IMR-90 (cell line): ENCODE measurements at places on chromosomes 1 and 21. TPM values are rescaled to one million over a fixed set of nuclear protein-coding genes. Genes with fewer than 3 reads are reported as not detected.

DNA sequence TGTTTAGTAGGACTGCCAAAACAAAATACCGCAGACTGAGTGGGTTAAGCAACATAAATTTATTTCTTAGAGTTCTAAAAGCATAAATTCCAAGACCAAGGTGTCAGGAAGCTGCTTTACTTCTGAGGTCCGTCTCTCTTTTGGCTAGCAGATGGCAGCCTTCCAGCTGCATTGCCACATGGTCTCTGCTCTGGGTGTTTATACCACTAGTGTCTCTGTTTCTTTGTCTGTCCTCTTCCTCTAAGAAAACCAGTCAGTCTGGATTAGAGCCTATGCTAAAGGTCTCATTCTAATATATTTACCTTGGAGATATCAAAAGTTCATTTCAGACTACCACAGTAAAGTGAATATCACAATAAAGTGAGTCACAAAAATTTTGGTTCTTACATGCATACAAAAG is 519.8 kb downstream of the COL11A1 start:
- H3K4me1 ChIP-seq: no peaks in the 10 kb centered on the region
- no peak overlapping the region for H3K27ac ChIP-seq
- no peak overlapping the region for H3K4me3 ChIP-seq
- DNase-seq: no peak

- H3K4me1 ChIP-seq: no peaks in the 10 kb centered on the region
- DNase-seq: no peak
- H3K4me3 ChIP-seq: no peak overlapping the region
- H3K36me3 ChIP-seq: no peaks in the 10 kb centered on the region
- no peak overlapping the region for H3K27ac ChIP-seq
Observed at GRCh38 chr1:18653367-18653766, 22.7 kb downstream of the PAX7 start.

Gene CYP2J2
- polyA plus RNA-seq: 0.09 TPM in 1 of 2 replicates, not detected in the other

DNA sequence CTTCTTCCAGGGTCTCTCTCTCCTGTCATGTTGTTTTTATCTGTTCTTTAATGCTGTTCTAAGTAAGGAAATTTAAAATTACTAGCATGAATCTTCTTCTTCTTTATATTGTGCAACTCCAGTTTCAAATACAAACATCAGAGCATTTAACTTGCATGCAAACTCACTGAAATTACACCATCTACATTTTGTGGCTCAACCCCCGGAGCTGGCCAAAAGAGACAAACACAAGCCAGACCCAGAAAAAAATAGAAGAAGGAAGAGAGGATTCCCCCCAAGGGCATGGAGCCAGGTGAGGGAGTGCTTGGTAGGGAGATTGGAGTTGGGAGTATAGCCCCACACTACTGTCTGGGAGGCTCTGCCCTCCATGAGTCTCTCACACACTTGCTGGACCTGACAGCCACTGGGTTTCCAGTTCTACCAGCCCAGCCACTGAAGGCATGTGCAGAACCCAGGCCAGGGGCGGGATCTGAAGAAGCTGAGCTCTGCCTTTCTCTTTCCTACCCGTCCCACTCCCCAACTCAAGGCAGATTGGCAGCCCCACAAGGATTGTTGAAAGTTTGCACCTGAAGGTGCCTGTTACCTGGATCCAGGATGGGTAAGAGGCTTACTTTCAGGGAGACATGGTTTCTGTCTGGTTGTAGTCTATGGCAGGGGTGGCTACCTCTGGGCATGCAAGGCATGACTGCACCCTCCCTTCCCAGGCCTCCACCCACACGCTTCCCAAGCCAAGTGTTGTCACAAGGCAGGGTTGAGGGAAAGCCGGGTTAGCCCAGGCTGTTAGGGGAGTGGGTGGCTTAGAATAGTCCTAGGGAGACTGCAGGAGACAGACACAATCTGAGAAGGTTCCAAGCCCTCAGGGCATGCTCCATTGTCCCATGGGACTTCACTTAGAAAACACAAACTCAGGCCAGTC is 297.2 kb downstream of the TGFB2 start:
- DNase-seq: peak; percentile 61
- no peaks in the 10 kb centered on the region for H3K27me3 ChIP-seq
- H3K4me3 ChIP-seq: no peak overlapping the region
- no peaks in the 10 kb centered on the region for H3K36me3 ChIP-seq
- peak overlapping the region; percentile 82; the same call in 1 of the 2 replicates for H3K27ac ChIP-seq

Gene HSF2BP
- polyA plus RNA-seq: 0.63 and 0.87 TPM in 2 replicates

GRCh38 chr21:25997788-25998611 is 172.6 kb downstream of the APP start:
- H3K27me3 ChIP-seq: no peaks in the 10 kb centered on the region
- DNase-seq: no peak
- no peak overlapping the region for H3K27ac ChIP-seq
- no peak overlapping the region for H3K4me3 ChIP-seq
- H3K4me1 ChIP-seq: no peaks in the 10 kb centered on the region

- H3K27ac ChIP-seq: no peak overlapping the region
- H3K4me3 ChIP-seq: no peak overlapping the region
- peaks cover 12% of the 10 kb centered on the region for H3K4me1 ChIP-seq
- H3K36me3 ChIP-seq: no peaks in the 10 kb centered on the region
- DNase-seq: peak; percentile 55
Observed at GRCh38 chr21:42195378-42196031, 23.4 kb upstream of the ABCG1 start.

Gene TNNT2
- 1.2 TPM in 2 replicates for polyA plus RNA-seq

Gene MRPL37
- 36.5 and 42.8 TPM in 2 replicates for polyA plus RNA-seq

DNA sequence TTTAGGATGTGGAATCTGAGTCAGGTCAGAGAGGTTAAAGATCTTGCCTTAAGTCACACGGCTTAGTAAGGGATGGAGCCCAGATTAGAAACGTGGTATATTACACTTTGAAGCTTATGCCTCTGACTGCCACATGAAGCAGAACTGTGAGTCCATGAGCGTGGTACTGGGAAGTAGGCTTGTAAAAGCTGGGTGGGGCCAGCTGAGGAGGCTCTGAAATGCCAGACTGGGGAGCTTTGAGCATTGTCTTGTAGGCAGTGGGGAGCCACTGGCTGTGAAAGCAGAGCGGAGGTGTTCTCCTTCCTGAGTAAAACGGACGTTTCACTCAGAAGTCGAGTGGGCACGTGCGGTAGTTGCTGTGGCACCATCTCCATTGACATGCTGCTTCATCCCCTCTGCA is 72.6 kb upstream of the USP24 start:
- no peaks in the 10 kb centered on the region for H3K36me3 ChIP-seq
- no peak overlapping the region for H3K27ac ChIP-seq
- no peak overlapping the region for H3K4me3 ChIP-seq

Gene LCE6A
- polyA plus RNA-seq: not detected in 2 replicates

- H3K36me3 ChIP-seq: peaks cover 11% of the 10 kb centered on the region
- no peak overlapping the region for H3K4me3 ChIP-seq
- H3K27ac ChIP-seq: no peak overlapping the region
- no peaks in the 10 kb centered on the region for H3K27me3 ChIP-seq
- no peak for DNase-seq
- H3K4me1 ChIP-seq: peaks cover 18% of the 10 kb centered on the region
Observed at GRCh38 chr1:26791148-26791547, 3.4 kb downstream of the PIGV start.

Gene PROK1
- not detected in 2 replicates for polyA plus RNA-seq

Gene BMP8A
- polyA plus RNA-seq: not detected in 2 replicates

- H3K36me3 ChIP-seq: no peaks in the 10 kb centered on the region
- DNase-seq: no peak
- no peaks in the 10 kb centered on the region for H3K4me1 ChIP-seq
- H3K4me3 ChIP-seq: no peak overlapping the region
- H3K27me3 ChIP-seq: peaks cover 23% of the 10 kb centered on the region
Observed at GRCh38 chr1:159803956-159804689, 2.0 kb downstream of the FCRL6 start.

Gene ERRFI1
- 102 and 145 TPM in 2 replicates for polyA plus RNA-seq

GRCh38 chr1:186330758-186331157 is 44.3 kb downstream of the TPR start:
- H3K4me1 ChIP-seq: no peaks in the 10 kb centered on the region
- no peak for DNase-seq
- H3K36me3 ChIP-seq: peaks cover 44% of the 10 kb centered on the region
- no peak overlapping the region for H3K27ac ChIP-seq

GRCh38 chr1:94002046-94002787 is 93.0 kb upstream of the GCLM start:
- H3K36me3 ChIP-seq: no peaks in the 10 kb centered on the region
- no peak for DNase-seq
- no peaks in the 10 kb centered on the region for H3K27me3 ChIP-seq
- H3K27ac ChIP-seq: no peak overlapping the region
- no peak overlapping the region for H3K4me3 ChIP-seq

DNA sequence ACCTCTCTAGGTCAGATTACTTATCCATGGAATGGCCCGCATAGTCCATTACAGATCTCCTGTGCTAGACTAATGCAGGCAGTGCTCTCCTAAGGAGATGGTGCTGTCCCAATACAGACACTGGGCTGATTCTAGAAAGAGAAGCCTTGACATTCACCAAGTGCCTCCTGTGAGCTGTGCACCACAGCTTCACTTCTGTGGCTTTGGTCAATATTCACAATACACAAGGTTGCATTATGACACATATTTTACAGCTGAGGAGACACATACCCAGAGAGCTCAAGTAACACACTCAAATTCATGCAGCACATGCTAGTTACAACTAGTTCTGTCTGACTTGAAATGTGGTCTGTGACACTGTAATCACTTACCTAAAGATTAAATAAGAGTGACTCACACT is 59.4 kb upstream of the LRRC8B start:
- no peak overlapping the region for H3K4me3 ChIP-seq
- no peak for DNase-seq
- H3K4me1 ChIP-seq: no peaks in the 10 kb centered on the region
- no peaks in the 10 kb centered on the region; the same call in 1 of the 2 replicates for H3K27me3 ChIP-seq

DNA sequence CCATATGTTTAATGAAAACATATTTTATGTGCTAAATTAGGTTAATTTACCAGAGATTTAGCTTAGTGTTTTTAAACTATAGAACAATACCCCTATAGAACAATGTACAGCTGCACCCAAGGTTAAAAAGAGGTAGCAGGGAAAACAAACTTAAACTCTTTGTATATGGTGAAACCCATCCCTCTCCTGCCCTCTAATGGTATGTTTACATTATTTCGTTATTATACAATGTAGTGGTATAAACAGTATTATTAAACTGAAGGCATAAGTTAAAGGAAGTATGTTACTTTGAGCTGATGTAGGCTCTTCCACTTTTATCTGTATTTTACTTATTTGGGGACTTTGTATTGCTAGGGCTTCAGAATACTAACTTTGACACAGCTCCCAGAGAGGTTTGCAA is 16.7 kb upstream of the ZYG11A start:
- peaks cover 2% of the 10 kb centered on the region for H3K4me1 ChIP-seq
- H3K4me3 ChIP-seq: no peak overlapping the region
- peaks cover 6% of the 10 kb centered on the region for H3K36me3 ChIP-seq
- H3K27ac ChIP-seq: no peak overlapping the region
- H3K27me3 ChIP-seq: no peaks in the 10 kb centered on the region

GRCh38 chr21:38293765-38294164 is 37.0 kb downstream of the KCNJ15 start:
- H3K27me3 ChIP-seq: no peaks in the 10 kb centered on the region; the same call in 1 of the 2 replicates
- H3K4me1 ChIP-seq: peaks cover 20% of the 10 kb centered on the region
- H3K4me3 ChIP-seq: no peak overlapping the region
- H3K36me3 ChIP-seq: no peaks in the 10 kb centered on the region
- DNase-seq: no peak

Gene NBPF4
- not detected in 2 replicates for polyA plus RNA-seq

Gene CACHD1
- polyA plus RNA-seq: 2.5 and 2.9 TPM in 2 replicates

Gene AUNIP
- 2.2 and 2.4 TPM in 2 replicates for polyA plus RNA-seq

DNA sequence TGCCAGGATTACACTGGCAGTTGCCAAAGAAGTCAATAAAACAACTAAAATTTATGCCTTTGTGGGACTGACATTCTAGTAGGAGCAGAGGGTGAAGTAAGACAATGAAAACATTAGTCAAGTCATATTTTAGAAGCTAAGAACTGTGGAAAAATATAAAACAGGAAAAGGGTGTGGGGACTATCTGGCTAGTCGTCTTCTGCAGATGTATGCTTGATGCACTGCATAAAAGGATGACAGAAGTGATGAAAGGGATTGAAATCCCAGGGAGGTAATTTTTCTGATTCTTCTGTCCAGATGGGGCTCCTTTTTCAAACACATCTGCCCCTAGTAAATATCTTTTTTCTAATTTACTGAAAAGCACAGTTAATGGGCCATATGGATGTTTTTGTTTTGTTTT is 706.3 kb downstream of the ADGRL2 start:
- no peak overlapping the region for H3K27ac ChIP-seq
- DNase-seq: no peak
- H3K4me1 ChIP-seq: no peaks in the 10 kb centered on the region
- H3K27me3 ChIP-seq: no peaks in the 10 kb centered on the region
- H3K4me3 ChIP-seq: no peak overlapping the region

GRCh38 chr21:26795866-26796329 is 49.3 kb downstream of the ADAMTS1 start:
- peaks cover 15% of the 10 kb centered on the region for H3K4me1 ChIP-seq
- DNase-seq: peak; percentile 100
- H3K27ac ChIP-seq: peak overlapping the region; percentile 70
- H3K36me3 ChIP-seq: no peaks in the 10 kb centered on the region
- H3K27me3 ChIP-seq: no peaks in the 10 kb centered on the region
- no peak overlapping the region for H3K4me3 ChIP-seq

Gene C4BPA
- polyA plus RNA-seq: not detected in 2 replicates

GRCh38 chr21:16568661-16569060 is 838.9 kb downstream of the USP25 start:
- no peaks in the 10 kb centered on the region for H3K27me3 ChIP-seq
- H3K27ac ChIP-seq: no peak overlapping the region
- H3K4me1 ChIP-seq: peaks cover 10% of the 10 kb centered on the region
- no peak for DNase-seq
- no peaks in the 10 kb centered on the region for H3K36me3 ChIP-seq

Gene UBE2U
- polyA plus RNA-seq: not detected in 2 replicates

Gene UBE2J2
- polyA plus RNA-seq: 62.3 and 67.5 TPM in 2 replicates

Gene KRTAP21-2
- not detected in 2 replicates for polyA plus RNA-seq

- no peak for DNase-seq
- H3K4me3 ChIP-seq: no peak overlapping the region
- no peak overlapping the region for H3K27ac ChIP-seq
- peaks cover 20% of the 10 kb centered on the region for H3K4me1 ChIP-seq
Observed at GRCh38 chr21:45449658-45450422, 44.9 kb downstream of the COL18A1 start.

DNA sequence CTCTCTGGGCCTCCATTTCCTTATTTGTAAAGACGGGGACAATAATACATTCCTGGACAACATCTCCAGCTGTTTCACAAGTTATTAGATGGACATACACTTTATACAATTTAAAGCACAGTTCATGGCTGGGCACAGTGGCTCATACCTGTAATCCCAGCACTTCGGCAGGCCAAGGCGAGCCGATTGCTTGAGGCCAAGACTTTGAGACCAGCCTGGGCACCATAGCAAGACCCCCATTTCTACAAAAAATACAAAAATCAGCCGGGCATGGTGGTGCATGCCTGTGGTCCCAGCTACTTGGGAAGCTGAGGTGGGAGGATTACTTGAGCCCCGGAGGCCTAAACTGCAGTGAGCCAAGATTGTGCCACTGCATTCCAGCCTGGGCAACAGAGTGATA is 34.1 kb downstream of the IGSF21 start:
- H3K4me1 ChIP-seq: no peaks in the 10 kb centered on the region
- no peak overlapping the region for H3K4me3 ChIP-seq
- H3K27me3 ChIP-seq: no peaks in the 10 kb centered on the region
- no peak for DNase-seq
- H3K27ac ChIP-seq: no peak overlapping the region

GRCh38 chr21:41010101-41010435 is 157.9 kb upstream of the BACE2 start:
- no peaks in the 10 kb centered on the region for H3K4me1 ChIP-seq
- H3K4me3 ChIP-seq: no peak overlapping the region
- no peaks in the 10 kb centered on the region for H3K36me3 ChIP-seq

GRCh38 chr1:96538111-96538641 is 183.4 kb upstream of the PTBP2 start:
- H3K27ac ChIP-seq: peak overlapping the region; percentile 64; the same call in 1 of the 2 replicates
- peaks cover 8% of the 10 kb centered on the region for H3K4me1 ChIP-seq
- H3K4me3 ChIP-seq: no peak overlapping the region
- no peaks in the 10 kb centered on the region for H3K36me3 ChIP-seq
